A673 (cell line): ENCODE measurements at places on chromosomes 3 and 15. TPM values are rescaled to one million over a fixed set of nuclear protein-coding genes. Genes with fewer than 3 reads are reported as not detected.

The IL5RA gene
- total RNA-seq, result not detected in 2 replicates

The GCNT3 gene
- total RNA-seq, result not detected in 2 replicates

The ADIPOQ gene
- total RNA-seq, result not detected in 2 replicates

The EPHB3 gene
- total RNA-seq, result 15.6 and 19.4 TPM in 2 replicates

DNA sequence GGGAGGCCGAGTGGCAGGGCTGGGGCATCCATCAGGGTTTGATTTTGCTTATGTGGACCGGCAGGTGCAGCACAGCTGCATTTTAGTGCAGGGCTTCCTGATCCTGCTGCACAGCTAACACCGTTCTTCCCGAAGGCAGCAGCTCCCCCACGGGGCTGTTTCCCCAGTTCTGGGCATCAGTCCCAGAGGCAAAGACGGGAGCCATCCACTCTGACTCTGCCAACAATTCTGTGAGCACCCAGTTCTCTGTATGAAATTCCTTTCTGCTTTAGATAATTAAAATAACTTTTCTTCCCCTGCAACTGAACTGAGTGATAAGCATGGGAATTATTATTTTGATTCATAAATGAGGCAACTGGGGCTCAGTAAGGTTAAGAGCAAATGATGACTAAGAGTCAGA is 262.9 kb upstream of the ATP10A start:
- no peak for DNase-seq
